ENCODE measurements at places on chromosomes 2 and 18. TPM values are rescaled to one million over a fixed set of nuclear protein-coding genes. Genes with fewer than 3 reads are reported as not detected.

Gene HOXD12
- not detected for total RNA-seq

Gene CAPN14
- total RNA-seq = 0.14 TPM

Gene AQP12B
- not detected for total RNA-seq

Gene CBLN2
- total RNA-seq = 0.40 TPM

Gene MTIF2
- 22.8 TPM for total RNA-seq

Gene IL1B
- 33.2 TPM for total RNA-seq

Gene ITGA6
- 71.4 TPM for total RNA-seq

Gene GNAL
- 3.9 TPM for total RNA-seq

Gene CLEC4F
- 0.17 TPM for total RNA-seq

Gene NPPC
- total RNA-seq = not detected

Gene KRTCAP3
- 65.7 TPM for total RNA-seq

Gene XRCC5
- total RNA-seq = 197 TPM

Gene SERPINB13
- total RNA-seq = not detected

Gene MYCN
- total RNA-seq = 1.4 TPM

Gene IL36B
- not detected for total RNA-seq
